Endodermal cell (in vitro differentiated cells): ENCODE measurements at places on chromosomes 3 and 15. TPM values are rescaled to one million over a fixed set of nuclear protein-coding genes. Genes with fewer than 3 reads are reported as not detected.

The LCTL gene
- 0.51 to 1.2 TPM (median 0.70 TPM) in 3 replicates for total RNA-seq

- H3K4me1 ChIP-seq: peaks cover 8% of the 10 kb centered on the region
- no peak for DNase-seq
- peak overlapping the region; percentile 47 for H3K27ac ChIP-seq
- H3K4me3 ChIP-seq: no peak overlapping the region
- H3K36me3 ChIP-seq: no peaks in the 10 kb centered on the region
- no peaks in the 10 kb centered on the region for H3K27me3 ChIP-seq
These were observed 342.8 kb downstream of the ERC2 start for GRCh38 chr3:56125358-56126005.

The TIMP4 gene
- total RNA-seq: 4.4 and 5.7 TPM in 2 replicates

The CCR2 gene
- total RNA-seq: not detected in 2 replicates

- H3K36me3 ChIP-seq: no peaks in the 10 kb centered on the region
- DNase-seq: no peak
- H3K27me3 ChIP-seq: no peaks in the 10 kb centered on the region
These were observed 14.2 kb upstream of the CP start for GRCh38 chr3:149235599-149236424.

DNA sequence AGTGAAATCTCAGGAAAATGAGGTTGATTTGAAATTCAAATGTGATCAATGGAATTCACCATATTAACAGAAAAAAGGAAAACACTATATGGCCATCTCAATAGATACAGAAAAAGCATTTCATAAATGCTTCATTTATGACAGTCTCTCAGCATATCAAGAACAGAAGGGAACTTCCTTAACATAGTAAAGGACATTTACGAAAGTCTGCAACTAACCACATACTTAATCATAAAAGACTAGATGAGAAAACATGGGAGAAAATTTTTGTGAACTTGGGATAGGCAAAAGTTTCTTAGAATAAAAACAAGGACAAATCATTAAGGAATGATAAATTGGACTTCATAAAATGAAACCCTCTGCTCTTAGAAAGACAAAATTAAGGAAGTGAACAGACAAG lies 24.7 kb upstream of the TIPARP start:
- H3K27ac ChIP-seq: no peak overlapping the region
- H3K36me3 ChIP-seq: no peaks in the 10 kb centered on the region
- H3K4me1 ChIP-seq: no peaks in the 10 kb centered on the region
- no peaks in the 10 kb centered on the region for H3K27me3 ChIP-seq
- H3K4me3 ChIP-seq: no peak overlapping the region

- H3K4me1 ChIP-seq: no peaks in the 10 kb centered on the region
- no peaks in the 10 kb centered on the region for H3K36me3 ChIP-seq
- H3K4me3 ChIP-seq: no peak overlapping the region
- no peak for DNase-seq
- H3K27me3 ChIP-seq: peaks cover 6% of the 10 kb centered on the region
- no peak overlapping the region for H3K27ac ChIP-seq
These were observed 63.1 kb downstream of the TLE3 start for GRCh38 chr15:70034596-70034995.

- H3K27me3 ChIP-seq: no peaks in the 10 kb centered on the region
- no peaks in the 10 kb centered on the region for H3K36me3 ChIP-seq
- no peak overlapping the region for H3K27ac ChIP-seq
- no peaks in the 10 kb centered on the region for H3K4me1 ChIP-seq
- DNase-seq: peak; percentile 67
- H3K4me3 ChIP-seq: no peak overlapping the region
These were observed 390.7 kb downstream of the EFHB start for GRCh38 chr3:19543212-19543841.

GRCh38 chr3:38521391-38521987 lies 25.3 kb downstream of the EXOG start:
- H3K4me1 ChIP-seq: no peaks in the 10 kb centered on the region
- no peak overlapping the region for H3K27ac ChIP-seq

The PXYLP1 gene
- total RNA-seq: 42.2 to 53.6 TPM (median 51.6 TPM) in 3 replicates
